Astrocyte (in vitro differentiated cells and primary cell): ENCODE measurements at places on chromosomes 4 and X. TPM values are rescaled to one million over a fixed set of nuclear protein-coding genes. Genes with fewer than 3 reads are reported as not detected.

- no peak overlapping the region for H3K4me3 ChIP-seq
- no peaks in the 10 kb centered on the region for H3K36me3 ChIP-seq
- no peak for DNase-seq
- no peaks in the 10 kb centered on the region for H3K4me1 ChIP-seq
- no peaks in the 10 kb centered on the region for H3K27me3 ChIP-seq
- H3K27ac ChIP-seq: no peak overlapping the region
These were observed 67.2 kb upstream of the FRAS1 start for GRCh38 chr4:77989968-77990367.

- DNase-seq: no peak
- no peaks in the 10 kb centered on the region for H3K27me3 ChIP-seq
- H3K4me1 ChIP-seq: no peaks in the 10 kb centered on the region
- H3K36me3 ChIP-seq: peaks cover 13% of the 10 kb centered on the region
- H3K27ac ChIP-seq: no peak overlapping the region
These were observed 78.9 kb upstream of the CBR4 start for GRCh38 chr4:169089004-169089403.

Gene NSDHL
- total RNA-seq: 25.5 and 34.2 TPM in 2 replicates

GRCh38 chr4:73901031-73901430 is 31.8 kb downstream of the CXCL1 start:
- H3K27ac ChIP-seq: no peak overlapping the region
- no peak overlapping the region for H3K4me3 ChIP-seq
- DNase-seq: peak; percentile 94
- H3K36me3 ChIP-seq: no peaks in the 10 kb centered on the region

Gene CXCL3
- total RNA-seq: 0.77 and 1.4 TPM in 2 replicates

GRCh38 chrX:18676050-18676449 is 4.1 kb upstream of the RS1 start:
- no peak overlapping the region for H3K27ac ChIP-seq
- no peak overlapping the region for H3K4me3 ChIP-seq
- no peaks in the 10 kb centered on the region for H3K4me1 ChIP-seq

GRCh38 chrX:23811656-23812055 is 28.7 kb downstream of the SAT1 start:
- H3K4me3 ChIP-seq: no peak overlapping the region
- no peak for DNase-seq
- H3K36me3 ChIP-seq: no peaks in the 10 kb centered on the region
- peaks cover 9% of the 10 kb centered on the region for H3K4me1 ChIP-seq

Gene VGLL1
- 1.3 TPM in 1 of 2 replicates, not detected in the other for total RNA-seq

Gene CLGN
- total RNA-seq: 1.1 and 1.6 TPM in 2 replicates
